ENCODE measurements at places on chromosomes 4 and X. TPM values are rescaled to one million over a fixed set of nuclear protein-coding genes. Genes with fewer than 3 reads are reported as not detected.

GRCh38 chr4:5863461-5864113 is 29.3 kb downstream of the CRMP1 start:
- no peak for DNase-seq

GRCh38 chrX:118884552-118885138 is 61.0 kb downstream of the ZCCHC12 start:
- DNase-seq, result no peak

DNA sequence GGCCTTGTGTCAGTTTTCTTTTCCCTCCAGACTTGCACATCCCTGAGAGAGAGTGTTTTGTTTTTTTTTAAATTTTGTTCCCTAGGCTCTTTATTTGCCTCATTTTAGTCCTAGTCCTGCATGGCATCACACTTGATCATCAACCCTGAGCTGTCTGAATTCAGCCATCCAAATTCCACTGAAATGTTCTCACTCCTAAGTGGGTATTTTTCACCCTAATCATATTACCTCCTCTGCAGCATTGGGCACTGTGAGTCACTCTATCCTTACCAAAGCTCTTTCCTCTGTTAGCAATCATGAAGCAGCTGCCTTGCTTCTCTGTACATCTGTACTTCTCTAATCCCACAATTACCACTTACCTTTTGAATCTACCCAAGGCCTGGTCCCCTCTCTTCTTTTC is 356.6 kb upstream of the MAGEB2 start:
- DNase-seq, result no peak

GRCh38 chr4:75834772-75835154 is 67.5 kb downstream of the PPEF2 start:
- no peak for DNase-seq

DNA sequence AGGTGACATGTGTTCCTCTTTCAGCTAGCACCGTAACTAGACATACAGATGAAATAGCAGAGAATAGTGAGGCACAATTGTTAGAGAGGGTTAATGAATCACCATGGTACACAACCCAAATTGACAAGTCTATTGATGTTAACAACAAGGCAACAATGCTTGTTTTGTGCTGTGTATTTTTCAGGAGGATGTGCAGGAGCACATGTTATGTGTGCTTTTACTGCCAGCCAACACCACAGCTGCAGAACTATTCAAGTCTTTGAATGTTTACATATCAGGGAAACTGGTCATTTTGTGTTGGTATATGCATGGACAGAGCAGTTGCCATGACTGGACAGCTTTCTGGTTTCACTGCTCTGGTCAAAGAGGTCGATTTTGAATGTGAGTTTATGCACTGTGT is 32.8 kb downstream of the STBD1 start:
- no peak for DNase-seq

GRCh38 chrX:41559235-41560052 is 112.3 kb downstream of the NYX start:
- peak; percentile 37 for DNase-seq

- no peak for DNase-seq
Observed at GRCh38 chr4:79609817-79610216, 201.8 kb upstream of the GK2 start.

- DNase-seq, result peak; percentile 33
Observed at GRCh38 chrX:74420196-74421035, 877 bp upstream of the SLC16A2 start.

GRCh38 chr4:126495163-126495752 is 1137.5 kb upstream of the INTU start:
- no peak for DNase-seq

DNA sequence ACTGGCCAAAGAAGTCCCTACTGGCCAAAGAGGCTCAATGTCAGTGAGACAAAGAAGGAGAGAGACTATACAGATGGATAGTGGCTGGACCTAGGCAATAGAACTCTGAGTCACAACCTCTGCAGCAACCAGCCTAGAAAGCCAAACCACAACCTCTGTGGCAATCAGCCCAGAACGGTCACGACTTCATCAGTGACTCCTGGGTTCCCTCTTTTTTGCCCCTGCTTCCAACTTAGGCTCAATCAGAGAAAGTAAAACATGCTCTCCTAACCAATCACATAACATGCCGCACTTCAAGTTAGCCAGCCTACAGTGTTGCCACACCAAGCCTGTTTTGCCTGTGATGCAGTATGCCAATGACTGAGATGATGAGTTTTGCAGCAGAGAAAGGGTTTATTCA is 203.4 kb downstream of the ANAPC10 start:
- DNase-seq, result no peak

- no peak for DNase-seq
Observed at GRCh38 chr4:103092245-103092644, 7.4 kb downstream of the BDH2 start.

- no peak for DNase-seq
Observed at GRCh38 chr4:143406523-143406922, 69.8 kb downstream of the GAB1 start.

DNA sequence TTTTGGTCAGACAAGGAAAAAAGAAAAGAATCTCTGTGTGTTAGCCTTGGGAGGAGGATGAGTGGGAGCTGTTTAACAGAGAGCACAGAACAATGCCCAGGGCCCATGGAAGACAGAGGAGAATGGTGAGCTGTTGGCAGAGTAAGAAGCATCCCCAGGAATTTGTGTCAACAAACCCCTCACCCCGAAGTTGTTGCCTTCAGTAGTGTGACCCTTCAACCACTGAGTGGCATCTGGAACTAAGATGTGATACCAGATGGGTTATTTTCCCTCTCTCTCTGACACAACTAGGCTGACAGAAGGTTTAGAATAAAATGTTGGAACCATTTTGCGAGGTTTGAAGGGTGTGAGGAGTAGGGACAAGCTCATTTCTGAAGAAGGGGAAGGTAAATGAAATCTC is 25.1 kb downstream of the IGSF1 start:
- no peak for DNase-seq

DNA sequence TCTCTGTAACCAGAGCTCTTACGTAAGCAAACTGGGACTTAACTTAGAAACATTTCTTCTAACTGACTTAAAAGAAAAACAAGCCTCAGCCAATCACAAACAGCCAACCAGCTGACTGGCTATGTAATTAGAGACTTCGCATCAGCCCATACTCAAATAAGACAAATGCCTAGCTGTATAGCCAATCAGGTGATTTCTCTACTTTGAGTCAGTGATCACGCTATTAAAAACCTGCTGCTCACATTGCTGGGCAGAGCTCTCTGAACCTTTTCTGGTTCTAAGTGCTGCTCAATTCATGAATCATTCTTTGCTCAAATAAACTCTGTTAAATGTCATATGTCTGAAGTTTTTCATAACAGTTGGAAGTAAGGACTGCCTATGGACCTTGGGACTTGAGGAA is 9.9 kb upstream of the SMIM10L2A start:
- DNase-seq, result no peak

DNA sequence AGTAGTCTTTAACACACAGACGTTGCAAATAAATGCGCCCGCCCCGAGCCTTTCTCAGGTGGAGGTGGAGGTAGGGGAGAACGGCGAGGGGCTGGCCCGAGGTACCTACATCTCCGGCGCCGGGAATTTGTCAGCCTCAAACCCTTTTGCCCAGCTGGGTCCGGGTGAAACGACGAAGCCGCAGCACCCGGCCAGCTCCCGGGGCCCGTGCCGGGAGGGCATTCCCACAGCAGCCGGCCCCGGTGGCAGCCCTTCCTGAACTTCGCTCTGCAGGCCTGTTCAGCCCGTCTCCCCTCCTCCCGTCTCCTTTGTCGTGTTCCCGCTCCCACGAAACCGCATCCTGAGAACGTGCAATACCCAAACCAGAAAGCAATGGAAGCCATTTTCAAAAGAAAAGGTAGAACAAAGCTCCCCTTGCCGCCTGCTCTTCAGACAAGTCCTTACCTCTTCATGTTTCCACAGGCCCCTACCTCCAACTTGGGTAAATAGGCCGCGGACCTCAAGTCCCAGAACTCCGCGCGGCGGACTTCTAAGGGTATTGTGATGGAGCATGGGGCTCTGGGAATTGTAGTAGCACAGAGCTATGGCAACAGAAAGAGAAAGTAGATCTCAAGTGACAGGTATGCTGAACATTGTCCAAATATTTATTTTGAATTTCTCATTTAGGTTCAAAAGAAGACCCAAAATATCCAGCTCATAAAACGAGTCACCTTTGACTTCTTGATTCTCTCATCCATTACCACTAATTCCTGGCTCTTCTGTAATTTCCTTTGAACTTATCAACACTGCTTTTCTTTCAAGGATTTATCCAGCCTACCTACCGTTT is at the start of gene RBM41:
RBM41 (minus strand) TSS at position 501 of the 826 bp plus-strand sequence; CDS start at position 452, 49 bp downstream.
- DNase-seq, result peak; percentile 62

- no peak for DNase-seq
Observed at GRCh38 chrX:144791298-144791697, 456.0 kb upstream of the SPANXN1 start.

GRCh38 chrX:107226757-107227156 is 20.3 kb downstream of the DNAAF6 start:
- DNase-seq, result no peak

DNA sequence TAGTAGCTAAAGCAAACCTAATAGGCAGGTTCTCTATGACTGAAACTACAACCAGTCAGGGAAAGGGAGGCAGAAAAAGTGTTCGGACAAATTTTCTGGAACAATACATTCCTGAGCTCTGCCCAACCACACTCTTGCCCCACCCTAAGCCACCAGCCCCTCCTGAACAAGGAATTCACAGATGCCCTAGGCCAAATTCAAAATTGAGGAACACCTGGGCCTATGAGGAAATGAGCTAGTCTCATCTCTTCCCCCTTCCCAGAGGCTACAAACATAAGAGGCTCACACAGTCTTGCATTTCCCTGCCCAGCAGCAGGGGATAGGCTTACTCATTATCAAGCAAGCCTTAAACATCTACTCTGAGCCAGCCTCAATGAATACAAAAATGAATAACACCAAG is 284.7 kb downstream of the ZNF674 start:
- no peak for DNase-seq

- no peak for DNase-seq
Observed at GRCh38 chr4:4720646-4721045, 138.8 kb upstream of the MSX1 start.

GRCh38 chr4:85495621-85496020 is 20.7 kb downstream of the ARHGAP24 start:
- no peak for DNase-seq

GRCh38 chr4:77093401-77093800 is 17.6 kb upstream of the CCNI start:
- DNase-seq, result no peak

DNA sequence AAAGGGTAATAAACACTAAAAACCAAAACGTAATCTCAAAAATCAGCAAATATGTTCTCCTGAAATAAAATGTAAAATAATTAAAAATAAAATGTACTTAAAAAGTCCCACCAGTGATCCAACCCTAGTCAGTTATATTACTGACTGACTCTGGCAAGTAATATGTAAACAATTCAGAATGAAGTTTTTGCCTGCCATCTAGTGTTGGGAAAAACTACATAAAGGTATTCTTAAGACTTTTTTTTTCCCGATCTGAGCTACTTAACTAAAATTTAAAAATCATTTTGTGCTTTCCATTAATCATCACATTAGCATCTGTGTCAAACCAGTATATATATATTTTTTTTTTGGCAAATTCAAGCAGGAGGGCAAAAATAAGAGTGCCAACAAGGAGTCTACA is 24.0 kb downstream of the RCHY1 start:
- DNase-seq, result peak; percentile 51

DNA sequence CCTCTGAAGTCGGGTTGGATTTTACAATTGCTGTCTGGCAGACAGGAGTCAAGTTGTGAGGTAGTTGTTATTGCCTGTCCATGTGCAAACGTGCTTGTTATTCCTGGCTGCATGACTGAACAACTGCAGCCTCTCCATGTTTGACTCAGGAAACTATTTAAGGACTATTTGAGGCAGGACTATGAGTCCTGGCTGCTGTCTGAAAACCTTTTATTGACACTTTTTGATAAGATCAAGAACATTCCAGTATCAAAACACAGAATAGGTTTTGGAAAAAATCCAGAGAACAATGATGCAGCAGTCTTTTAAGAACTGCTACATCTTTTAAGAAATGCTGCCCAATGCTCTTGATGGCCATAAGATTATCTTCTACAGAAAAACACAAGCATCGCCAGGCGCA is 10.0 kb upstream of the SPRY1 start:
- DNase-seq, result no peak

DNA sequence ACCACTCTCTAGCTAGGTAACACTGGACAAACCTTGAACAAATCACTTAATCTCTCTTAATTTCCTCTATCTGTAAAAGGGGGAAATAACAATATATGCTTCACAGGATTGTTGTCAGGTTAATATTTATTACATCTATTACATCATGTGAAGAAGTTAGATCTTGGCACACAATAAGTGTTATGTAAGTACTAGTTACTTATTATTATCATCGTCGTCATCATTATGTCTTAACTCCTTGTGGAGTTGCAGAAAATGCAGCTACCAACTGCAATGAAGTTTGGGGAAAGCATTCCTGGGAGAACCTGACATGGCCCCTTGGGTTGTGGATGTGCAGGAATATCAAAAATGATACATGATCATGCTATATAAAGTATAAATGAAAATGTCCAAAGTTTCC is 4.8 kb upstream of the JCHAIN start:
- DNase-seq, result no peak

DNA sequence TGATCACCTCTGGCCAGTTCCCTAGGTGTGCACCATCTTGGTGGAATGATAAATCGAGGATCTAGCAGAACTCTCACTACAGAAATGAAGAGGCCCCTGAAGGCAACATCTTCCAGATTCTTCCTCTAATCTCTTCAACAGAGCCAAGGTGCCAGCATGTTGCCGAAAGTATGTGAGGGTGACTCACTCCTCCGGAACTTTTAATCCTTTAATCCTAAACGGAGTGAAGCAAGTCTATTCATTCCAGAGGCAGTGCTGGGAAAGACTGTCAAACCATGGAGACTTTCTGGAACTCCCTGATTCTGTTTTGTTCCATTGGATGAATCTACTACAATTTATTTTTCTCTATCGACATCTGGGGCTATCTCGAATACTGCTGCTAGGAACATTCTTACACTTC is 68.7 kb downstream of the SUPT20HL2 start:
- DNase-seq, result no peak

DNA sequence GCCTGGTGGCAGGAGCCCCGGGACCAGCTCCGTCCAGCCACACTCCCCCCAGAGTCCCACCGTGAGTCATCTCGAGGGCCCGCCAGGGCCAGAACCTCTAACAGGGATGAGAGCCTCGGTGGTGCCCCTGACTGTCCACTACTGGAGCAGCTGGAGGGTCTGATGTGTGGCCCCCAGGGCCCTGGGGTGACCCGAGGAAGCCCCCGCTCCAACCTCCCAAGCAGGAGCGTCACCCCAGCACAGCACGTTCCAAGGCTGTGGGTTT is 135.9 kb upstream of the NKX1-1 start:
- no peak for DNase-seq

DNA sequence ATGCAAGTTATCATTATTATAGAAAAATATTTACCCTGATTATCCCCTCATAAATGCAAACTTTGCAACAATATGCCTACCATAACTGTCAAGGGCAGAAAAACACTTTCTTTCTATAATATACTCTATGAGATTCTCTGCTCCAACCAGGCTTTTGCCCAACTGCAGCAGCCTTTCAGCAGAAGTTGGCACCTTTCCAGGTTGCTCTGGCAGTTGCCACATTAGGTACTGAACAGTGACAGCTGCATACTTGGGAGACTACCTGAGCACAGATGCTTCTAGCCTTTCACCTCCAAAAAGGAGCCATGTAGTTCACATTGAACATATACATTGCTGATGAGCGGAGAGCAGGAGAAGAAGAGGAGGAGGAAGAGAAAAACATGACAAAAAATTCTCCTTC is 69.5 kb upstream of the BRWD3 start:
- peak; percentile 0 for DNase-seq

CTAG1A gene
- polyA plus RNA-seq, result not detected

USP17L12 gene
- not detected for polyA plus RNA-seq

FATE1 gene
- polyA plus RNA-seq, result 1.1 TPM

ITGB1BP2 gene
- polyA plus RNA-seq, result 106 TPM

AIFM1 gene
- 24.5 TPM for polyA plus RNA-seq

RHOH gene
- polyA plus RNA-seq, result 0.07 TPM

GPR173 gene
- 6.7 TPM for polyA plus RNA-seq

Data from muscle of back (tissue), 13 donors.